CD4-positive, alpha-beta T cell treated with Interleukin-12 subunit alpha and Interleukin-12 subunit beta, for 1 hour (primary cell): ENCODE measurements at places on chromosomes 4 and X.

DNA sequence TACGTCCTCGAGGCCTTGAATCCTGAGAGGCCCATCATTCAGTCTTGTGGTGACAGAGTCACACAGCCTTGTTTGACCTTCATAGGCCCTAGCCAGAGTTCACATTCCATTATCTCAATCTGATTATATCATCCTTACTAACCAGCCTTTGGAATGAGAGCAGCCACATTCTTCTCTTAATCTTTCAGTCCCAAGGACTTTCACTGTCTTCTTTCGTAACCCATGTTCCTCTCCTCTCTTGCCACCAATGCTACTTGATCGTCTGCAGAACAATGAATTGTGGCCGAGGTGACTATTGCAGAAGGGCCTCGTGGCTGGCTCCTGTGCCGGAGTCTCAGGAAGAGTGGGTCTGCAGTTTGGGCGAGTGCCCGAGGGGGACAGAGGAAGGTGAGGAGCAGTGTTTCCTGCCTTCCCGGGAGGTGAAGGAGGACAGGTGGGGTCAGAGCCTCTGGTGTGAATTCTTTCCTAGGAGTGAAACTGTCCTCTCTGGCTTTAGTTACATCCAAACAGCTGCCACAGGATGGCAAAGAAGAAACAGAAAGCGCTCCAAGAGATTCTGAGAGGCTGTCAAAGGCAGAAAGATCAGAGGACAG, 94.6 kb downstream of the LIMCH1 start:
- no peak for DNase-seq

GRCh38 chr4:872241-872981, 46.5 kb upstream of the CPLX1 start:
- DNase-seq: no peak

DNA sequence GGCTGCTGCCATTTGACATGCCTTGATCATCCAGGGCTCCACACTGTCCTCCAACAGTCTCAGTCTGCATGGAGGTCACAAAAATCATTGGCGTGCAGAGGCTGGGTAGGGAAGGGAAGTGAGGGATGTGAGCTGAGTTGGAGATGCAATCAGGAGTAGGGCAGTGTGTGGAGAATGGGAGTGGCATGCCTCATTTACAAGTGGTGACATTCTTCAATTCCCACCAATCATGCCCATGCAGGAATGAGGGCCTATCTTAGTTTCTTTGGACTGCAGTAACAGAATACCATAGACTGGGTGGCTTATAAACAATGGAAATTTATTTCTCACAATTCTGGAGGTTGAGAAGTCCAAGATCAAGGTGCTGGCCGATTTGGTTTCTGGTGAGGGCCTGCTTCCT, 94.9 kb upstream of the PJA1 start:
- DNase-seq: no peak

GRCh38 chr4:141912831-141913230, 276.4 kb downstream of the IL15 start:
- no peak for DNase-seq

DNA sequence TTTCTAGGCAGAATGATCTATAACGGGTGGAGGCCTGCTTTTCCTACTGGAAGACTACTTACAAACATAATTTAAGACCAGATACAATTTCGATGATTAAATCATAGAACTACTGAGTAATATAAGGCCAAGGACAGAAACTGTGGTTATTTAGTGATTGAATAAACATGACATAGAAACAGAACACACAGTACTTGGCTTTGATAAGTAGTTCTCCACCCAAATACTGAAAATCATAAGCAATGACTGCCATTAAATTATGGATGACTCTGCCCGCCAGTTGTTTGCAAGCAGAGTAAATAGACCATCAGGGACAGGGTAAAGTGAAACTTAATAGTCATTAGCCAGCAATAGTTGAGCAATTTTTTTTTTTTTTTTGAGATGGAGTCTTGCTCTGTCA, 17.2 kb upstream of the SMIM14 start:
- no peak for DNase-seq

DNA sequence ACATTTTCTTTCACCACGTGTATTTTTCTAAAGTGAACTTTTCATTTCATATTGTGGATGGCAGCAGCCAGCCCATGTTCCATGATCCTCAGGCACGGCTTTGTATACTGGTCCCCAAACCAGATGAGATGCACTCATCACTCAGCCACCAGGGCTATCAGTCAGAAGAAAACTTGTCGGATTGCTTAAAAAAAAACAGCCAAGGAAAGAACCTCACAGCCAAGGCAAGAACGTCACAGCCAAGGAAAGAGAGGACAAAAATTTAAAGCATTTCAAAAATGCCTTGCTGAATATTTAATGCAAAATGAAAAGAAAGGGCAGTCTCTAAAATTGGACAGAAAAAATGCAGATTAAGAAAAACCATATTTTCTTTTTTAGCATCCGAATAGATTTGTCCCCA, 333.3 kb downstream of the PDGFC start:
- no peak for DNase-seq

GRCh38 chrX:114959729-114960128, 57.7 kb downstream of the IL13RA2 start:
- DNase-seq: no peak

DNA sequence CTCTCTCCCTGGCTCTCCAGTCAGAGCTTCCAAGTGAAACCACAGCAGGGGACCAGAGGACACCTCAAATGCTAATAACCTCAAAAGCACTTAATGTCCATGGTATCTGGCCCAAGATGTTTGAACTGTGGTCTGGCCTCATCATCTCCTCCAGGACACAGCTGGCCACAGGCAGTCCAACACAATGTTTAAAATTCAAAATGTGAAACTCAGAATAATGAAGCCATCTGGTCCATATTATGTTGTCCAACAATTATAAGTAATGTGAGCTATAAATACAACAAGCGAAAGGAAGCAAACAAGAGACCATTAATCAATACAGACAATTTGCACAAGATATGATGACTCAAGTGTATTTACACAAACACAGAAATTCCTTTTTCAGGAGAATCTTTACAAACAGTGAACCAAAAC, 90.7 kb upstream of the S100G start:
- DNase-seq: no peak
